ENCODE measurements at places on chromosomes 6 and 20.
A peak's percentile ranks its signal among the peaks of the same experiment; 100 is the strongest.

GRCh38 chr6:39956936-39957335 lies 22.7 kb upstream of the MOCS1 start:
- no peak for DNase-seq

DNA sequence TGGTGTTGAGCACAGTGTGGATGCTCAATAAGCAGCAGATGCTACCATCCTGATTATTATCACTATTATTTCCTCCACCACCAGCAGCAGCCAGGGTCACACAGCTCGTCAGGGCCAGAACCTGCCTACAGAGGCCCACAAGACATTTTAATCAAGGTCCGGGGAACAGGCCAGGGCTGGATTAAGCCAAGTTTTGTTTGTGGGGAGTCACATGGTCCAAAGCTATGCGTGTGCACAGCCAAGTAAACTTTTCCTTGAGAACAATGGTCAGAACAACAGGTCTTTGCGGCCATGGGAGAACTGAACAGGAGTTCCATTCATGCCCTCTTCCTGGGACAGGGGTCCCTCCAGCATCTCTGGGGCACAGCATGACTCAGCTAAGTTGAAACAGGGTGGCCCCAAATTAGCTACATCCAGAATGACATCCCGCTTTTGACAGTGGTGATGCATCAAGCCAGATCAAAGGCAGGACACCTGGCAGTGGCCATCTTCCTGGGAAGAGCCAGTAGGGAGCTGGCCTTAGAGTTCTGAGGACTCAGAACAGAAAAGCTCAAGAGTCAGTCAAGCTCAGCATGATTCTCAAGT lies 11.7 kb downstream of the SNTA1 start:
- no peak for DNase-seq

DNA sequence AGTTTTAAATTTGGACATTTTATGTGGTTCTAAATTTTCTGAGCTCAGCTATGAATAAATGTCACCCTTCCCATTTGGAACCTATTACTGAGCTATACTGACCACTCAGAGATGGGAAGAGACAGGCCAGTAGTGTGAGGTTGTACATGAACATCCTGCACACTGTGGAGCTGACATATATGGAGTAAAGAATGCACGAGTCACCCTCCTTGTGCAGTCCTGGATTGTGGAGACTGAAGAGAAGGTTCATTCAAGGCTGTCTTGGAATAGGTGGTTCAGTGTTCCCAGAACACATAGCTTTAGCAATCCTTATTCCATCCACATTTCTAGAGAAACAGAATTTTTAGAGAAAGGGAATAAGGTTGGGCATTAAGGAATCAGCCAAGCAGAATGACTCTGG lies 50.3 kb upstream of the OGFRL1 start:
- DNase-seq = no peak

GRCh38 chr6:167279766-167280446 lies 11.2 kb upstream of the UNC93A start:
- DNase-seq = no peak

DNA sequence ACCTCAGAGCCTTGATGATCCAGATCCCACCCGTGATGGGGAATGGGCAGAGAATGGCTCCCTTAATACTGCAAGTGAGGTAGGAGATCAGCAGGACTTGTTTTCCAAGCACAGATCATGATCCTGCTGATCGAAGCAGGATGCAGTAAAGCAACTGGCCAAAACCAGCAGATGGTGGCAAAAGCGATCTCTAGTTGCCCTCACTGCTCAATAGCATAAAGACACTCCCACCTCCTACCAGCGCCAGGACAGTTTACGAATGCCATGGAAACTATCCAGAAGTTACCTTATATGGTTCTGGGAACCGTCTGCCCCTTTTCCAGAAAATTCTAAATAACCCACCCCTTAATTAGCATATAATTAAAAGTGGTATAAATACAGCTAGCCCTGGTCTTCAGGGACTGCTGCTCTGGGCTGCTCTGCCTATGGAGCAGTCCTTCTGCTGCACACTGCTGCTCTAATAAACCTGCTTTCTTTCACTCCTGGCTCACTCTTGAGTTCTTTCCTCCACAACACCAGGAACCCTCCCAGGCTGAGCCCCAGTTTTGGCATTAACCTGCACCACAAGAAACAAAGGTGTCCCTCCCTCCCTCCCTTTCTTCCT lies 415.8 kb downstream of the PREX1 start:
- DNase-seq = no peak

- no peak for DNase-seq
Measured at GRCh38 chr20:45114465-45115385, at the start of gene WFDC5. WFDC5 (minus strand) TSS chr20:45115174; CDS start chr20:45115083, 91 bp downstream.

DNA sequence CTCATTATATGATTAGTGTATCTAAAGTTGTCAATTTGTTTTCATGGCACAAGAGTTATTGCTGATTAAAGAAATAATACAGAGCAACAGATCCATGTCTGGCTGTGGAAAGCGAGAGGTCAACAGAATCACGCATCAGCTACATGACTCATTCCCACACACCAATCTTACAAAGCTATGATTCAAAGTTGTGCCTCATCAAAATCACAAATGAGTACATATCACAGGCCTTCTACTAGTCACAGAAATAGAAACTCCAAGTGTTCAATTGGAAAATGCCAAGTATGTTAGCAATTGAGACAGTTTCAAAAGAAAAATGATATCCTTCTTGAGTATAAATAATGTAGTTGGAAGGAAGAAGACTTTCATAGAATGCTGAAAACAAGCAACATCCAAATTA lies 57.8 kb upstream of the NKAIN2 start:
- DNase-seq = no peak

DNA sequence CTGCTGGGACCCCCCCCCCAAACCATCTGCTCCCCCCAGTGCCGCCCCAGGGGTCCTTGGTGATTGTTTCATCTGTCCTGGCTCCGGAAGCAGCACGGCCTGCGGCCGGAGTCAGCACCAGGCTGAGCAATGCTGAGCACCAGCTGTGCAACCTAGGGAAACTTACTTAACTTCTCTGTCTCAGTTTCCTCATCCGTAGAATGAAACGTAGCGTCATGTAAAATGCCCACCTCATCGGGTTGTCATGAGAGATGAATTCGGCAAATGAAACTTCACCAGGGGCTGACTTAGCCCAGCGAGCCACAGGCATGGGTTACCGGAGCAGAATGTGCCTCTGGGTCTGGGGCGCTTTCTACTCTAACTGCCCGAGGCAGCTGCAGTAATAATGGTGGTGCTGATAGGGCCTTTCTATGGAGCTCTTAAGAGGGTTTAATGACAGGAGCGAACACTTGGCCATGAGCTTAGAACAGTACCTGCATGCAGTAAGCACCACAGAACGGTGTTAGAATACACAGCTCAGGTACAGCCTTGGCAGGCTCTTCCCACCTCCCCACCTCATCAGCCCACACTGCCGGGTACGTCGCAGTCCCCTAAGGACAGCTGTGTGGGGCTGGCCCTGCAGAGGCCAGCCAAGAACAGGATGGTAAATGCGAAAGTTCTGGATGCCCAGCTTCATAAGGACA lies 1.7 kb downstream of the THBS2 start:
- no peak for DNase-seq

GRCh38 chr20:60143261-60143842 lies 185.1 kb downstream of the CDH26 start:
- DNase-seq = no peak

GRCh38 chr20:10843146-10843711 lies 169.4 kb upstream of the JAG1 start:
- DNase-seq = no peak

- no peak for DNase-seq
Measured at GRCh38 chr6:135600086-135600702, 102.7 kb upstream of the AHI1 start.

GRCh38 chr6:4873928-4874327 lies 97.7 kb downstream of the CDYL start:
- no peak for DNase-seq

DNA sequence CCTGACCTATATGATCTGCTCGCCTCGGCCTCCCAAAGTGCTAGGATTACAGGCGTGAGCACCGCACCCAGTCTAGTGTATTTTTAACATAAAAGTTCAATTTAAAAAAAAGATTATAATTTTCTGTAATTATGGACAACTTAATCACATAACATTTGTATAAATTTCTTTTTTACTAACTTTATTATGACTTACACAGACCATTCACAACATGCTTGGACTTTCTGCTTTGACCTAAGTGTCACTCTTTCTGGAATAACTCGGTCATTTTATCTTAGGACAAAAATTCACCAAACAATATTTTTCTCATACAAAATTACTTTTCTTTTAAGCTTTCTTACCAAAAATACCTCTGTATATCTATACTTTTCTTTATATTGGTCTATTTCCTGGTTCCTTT lies 15.4 kb upstream of the IL22RA2 start:
- DNase-seq = peak; percentile 27

DNA sequence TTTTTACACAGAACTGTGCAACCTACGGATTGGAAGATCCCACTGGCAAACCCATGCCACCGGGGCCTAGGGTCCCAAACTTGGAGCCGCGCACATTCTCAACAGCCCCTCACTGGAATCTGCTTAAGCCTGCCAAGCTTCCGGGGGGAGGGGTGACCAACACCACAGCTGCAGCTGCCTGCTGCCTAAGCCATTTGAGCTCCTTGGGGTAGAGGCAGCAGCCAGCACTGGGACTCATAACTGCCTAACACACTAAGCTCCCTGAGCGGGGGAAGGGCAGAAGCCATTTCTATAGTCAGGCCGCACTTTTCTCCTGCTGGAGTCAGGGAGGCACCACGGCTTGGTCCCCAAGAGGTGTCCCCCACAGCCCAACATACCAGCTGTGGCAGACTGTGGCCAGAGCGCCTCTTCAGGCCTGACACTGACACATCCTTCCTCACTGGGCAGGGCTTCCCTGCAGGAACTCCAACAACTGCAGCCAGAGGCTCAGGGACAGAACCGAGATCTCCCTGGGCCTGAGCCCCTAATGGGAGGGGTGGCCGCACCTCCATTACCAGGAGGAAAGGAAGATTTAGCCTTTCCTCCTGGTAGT lies 270.3 kb upstream of the ECI2 start:
- no peak for DNase-seq

DNA sequence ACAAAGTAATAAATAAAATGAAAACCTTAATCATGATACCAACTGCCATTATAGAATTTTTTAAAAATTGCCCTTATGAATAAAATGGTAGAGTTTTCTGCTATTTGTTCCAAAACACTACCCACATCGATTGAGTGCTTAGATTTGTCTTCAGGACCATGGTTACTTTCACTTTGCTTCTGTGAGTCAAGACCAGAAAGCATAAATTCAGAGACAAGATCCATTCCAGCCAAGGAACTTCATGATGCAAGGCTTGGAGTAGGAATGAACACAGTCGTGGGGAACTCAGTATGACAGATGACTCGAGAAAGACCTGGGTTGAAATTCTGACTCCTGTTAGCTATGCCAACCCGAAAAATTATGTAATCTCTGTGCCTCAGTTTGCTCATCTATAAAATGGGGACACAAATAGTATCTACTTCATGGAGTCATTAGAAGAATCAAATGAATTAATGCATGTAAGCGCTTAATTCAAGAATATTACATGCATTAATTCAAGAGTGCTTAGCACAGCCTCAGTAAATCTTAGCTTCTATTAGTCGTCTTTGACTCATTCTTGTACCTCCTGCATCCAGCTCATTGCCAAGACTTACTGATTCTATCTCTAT lies 72.5 kb upstream of the MYLIP start:
- no peak for DNase-seq

- no peak for DNase-seq
Measured at GRCh38 chr6:12164508-12164770, 125.7 kb upstream of the EDN1 start.

GRCh38 chr6:109508166-109508860 lies 25.3 kb upstream of the ZBTB24 start:
- DNase-seq = peak; percentile 31

DNA sequence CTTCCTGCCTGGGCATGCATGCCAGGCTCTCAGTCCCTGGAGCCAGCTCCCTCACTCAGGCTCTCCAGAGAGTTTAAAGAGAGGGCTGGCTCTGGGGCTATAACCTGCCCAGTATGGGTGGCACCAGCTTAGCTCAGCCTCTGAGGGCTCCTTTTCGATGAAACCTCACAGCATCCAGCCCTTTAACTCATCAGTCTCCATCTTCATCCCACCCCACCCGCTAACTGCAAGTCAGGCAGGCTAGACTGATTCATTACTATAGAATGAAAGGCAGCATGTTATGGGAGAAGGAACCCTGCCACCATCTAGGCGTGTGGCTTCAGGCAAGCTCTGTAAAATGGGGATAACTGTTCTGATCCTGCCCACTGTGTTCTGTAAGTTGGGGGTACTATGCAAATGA lies 53.5 kb downstream of the RAB44 start:
- no peak for DNase-seq

- no peak for DNase-seq
Measured at GRCh38 chr20:35560105-35560511, 18.2 kb downstream of the ERGIC3 start.

DNA sequence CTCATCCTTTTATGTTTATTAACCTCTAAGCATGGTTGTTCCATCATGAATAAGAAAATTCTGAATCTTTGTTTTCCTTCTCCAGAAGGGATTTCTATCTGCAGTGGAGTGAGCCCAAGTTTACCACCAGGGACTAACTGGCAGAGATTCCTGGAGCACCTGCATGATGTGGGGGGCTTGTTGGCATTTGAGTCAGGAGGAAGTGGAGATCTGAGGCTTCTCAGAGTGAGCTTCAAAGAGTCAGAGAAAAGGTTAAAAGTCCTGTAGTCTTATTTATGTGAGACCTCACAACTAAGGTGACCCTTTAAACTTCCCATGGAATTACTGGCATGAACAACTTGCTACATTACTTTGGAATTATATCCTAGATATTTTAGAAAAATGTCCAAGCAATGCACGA lies 138.1 kb upstream of the SLC24A3 start:
- DNase-seq = no peak

DNA sequence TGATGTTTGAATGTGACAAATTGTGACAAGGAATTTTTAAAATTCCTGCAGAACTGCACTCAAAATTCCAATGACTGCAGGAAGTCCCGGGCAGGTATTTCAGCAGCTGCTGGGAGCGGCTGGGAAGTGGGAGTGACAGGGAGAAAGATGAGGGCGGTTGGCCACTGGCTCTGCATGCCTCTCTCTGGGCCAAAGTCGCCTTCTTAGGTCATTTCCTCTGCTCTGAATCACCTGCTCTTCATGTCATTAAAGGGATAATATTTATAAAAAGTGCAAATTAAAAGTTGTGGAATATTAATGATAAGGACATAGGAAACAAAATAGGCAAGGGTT lies 43.9 kb downstream of the RAMACL start:
- DNase-seq = no peak

DNA sequence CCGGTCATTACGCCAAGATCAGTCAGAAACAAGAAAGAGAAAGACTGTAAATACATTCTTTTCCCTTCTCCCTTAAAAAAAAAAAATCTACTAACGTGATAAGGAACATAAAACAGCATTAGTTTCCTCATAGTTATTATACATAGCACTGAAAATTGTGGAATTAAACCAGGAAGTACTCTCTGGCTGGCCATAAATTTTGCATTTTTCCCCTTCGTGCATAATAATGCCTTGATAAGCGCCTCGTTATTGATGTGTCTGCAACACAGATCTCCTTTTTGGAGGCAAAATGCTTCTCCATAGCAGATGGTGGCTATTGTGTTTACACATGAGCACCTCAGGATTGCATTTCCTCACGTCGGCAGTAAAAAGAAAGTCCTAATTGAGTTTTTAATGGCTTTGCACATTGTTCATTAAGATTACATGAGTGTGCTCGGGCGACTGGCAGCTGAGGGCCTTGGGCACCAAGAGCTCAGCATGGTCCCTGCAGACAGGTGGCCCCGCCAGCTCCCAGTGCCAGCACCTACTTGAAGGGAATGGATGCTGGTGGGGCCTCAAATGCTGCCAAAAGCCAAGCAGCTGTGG lies 394.5 kb downstream of the PTPRT start:
- DNase-seq = no peak

GRCh38 chr6:155200012-155200411 lies 63.8 kb upstream of the CLDN20 start:
- no peak for DNase-seq

GRCh38 chr6:47440719-47441118 lies 36.9 kb upstream of the CD2AP start:
- DNase-seq = no peak
